Activated CD8-positive, alpha-beta memory T cell treated with anti-CD3 and anti-CD28 coated beads for 1 hour (primary cell): ENCODE measurements at places on chromosomes 4 and X.

- no peak for DNase-seq
Observed at GRCh38 chr4:112099701-112100297, 45.5 kb upstream of the FAM241A start.

DNA sequence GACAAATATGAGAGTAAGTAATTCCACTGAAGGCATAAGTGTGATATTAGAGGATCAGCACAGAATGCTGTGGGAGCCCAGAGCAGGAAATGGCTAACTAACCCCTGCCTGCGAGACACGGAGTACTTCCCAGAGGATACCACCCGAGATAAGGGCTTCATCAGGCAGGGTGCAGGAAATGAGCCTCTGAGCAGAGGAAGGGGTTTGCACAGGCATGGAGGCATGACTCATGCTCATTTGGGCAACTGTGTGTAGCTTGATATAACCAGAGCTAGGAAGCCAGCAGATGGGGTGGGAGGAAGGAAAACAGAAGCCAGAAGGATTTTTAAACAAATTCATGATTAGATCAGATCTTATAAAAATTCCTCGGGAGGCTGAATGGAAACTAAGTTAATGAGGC, 70.0 kb upstream of the TSPAN5 start:
- no peak for DNase-seq

DNA sequence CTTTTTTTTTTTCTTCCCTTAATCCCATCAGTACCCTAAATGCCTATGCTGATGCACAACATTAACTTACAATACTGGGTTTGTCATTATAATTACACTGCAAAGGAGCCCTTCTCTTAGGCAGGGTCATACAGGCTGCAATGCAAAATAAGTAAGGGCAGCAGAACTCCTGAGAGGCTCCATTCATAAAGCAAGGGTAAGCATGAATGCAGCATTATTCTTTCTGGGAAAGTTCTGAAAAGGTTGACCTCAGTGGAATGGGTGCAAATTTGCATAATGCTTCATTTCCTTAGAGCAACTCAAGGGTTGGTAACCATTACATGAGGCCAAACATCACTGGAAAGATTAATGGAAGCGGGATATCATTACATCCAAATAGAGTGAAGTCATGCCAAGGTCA, 789.2 kb downstream of the KLHL13 start:
- no peak for DNase-seq

DNA sequence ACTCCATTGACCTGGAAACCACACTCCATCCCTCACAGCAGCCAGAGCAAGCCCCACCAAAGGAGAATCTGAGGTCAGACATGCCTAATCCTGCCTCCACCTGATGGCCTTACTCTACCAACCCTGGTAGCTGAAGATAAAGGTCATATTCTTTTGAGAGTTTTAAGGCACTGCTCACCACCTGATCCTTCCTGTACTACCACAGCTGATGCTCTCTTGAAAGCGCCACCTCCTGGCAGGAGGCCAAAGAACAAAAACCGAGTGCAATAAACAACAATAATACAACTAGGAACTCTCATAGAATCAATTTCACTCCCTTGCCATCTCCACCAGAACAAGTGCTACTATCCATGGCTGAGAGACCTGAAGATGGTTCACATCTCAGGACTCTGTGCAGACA, 301.6 kb downstream of the NAF1 start:
- no peak for DNase-seq

- DNase-seq = no peak
Observed at GRCh38 chrX:5155301-5155700, 1073.4 kb downstream of the NLGN4X start.

GRCh38 chrX:49912861-49913260, 9.5 kb upstream of the CLCN5 start:
- DNase-seq = no peak

DNA sequence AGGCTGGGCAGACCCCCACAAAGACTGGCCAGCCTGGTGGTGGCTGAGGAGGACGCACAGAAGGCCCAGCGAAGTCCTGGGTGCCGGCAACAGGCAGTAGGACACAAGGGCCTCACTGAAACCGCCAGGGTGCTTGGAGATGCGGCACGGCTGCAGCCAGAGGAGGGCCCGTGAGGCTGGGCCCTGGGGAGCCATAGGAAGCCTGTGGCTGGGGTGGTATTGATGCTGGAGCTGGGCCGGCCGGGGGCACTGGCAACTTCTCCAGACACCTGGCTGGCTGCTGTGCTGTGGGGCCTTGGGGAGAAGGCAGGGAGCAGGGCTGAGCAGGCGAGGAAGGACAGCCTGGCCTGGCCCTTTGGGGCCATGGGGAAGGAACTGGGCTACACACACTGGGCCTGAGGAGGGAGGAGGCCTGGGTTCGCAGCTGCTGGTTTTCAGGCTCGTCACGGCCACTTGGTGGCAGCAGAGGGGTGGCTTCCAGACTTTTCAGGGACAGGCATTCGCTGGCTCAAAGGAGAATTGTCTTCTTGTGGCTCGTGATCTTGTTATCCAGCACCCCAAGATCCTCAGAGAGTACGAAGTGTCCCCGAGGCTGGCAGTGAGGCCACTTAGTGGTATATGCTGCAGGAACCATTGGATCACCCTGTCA, 37.2 kb downstream of the ATP2B3 start:
- DNase-seq = peak; percentile 23

DNA sequence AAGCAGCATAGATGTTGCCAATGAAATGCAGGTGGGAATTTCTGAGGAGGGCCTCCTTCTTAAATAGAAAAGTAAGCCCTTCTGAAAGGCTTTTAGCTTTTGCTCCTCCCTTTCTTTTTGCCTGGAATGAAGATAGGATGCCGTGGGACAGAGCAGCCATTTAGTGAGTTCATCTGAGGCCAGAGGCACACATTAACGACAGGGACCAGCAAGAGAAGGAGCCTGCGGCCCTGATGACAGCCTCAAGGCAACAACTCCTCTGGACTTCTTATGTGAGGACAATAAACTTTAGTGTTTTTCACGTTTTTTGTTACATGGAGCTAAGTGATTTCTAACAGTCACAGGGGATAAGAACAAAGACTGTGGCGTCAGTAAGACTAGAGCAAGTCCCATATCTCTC, 1.1 kb upstream of the BDH2 start:
- no peak for DNase-seq

- DNase-seq = no peak
Observed at GRCh38 chr4:26235500-26235899, 85.3 kb upstream of the RBPJ start.

DNA sequence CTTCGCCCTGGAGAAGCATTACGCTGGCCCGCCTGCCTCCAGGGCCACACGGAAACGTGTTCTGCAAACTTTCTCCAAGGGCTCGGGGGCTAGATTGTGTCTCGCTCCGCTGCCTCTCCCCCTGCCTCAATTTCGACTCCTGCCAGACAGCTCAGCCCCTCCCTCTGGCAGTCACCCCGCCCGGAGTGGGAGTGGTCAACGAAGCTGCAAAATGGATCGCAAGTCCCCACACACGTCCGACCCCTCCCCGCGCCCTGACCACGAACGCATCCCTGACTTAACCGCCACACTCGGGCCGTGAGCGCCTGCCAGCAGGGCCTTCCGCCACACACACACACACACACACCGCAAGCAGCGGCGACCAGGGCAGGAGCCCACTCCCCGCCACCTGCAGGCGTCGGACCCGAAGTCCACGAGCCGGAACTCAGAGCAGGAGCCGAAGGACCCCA, 47.0 kb upstream of the NKAP start:
- no peak for DNase-seq

GRCh38 chr4:20529691-20530090, 170.6 kb upstream of the PACRGL start:
- no peak for DNase-seq

DNA sequence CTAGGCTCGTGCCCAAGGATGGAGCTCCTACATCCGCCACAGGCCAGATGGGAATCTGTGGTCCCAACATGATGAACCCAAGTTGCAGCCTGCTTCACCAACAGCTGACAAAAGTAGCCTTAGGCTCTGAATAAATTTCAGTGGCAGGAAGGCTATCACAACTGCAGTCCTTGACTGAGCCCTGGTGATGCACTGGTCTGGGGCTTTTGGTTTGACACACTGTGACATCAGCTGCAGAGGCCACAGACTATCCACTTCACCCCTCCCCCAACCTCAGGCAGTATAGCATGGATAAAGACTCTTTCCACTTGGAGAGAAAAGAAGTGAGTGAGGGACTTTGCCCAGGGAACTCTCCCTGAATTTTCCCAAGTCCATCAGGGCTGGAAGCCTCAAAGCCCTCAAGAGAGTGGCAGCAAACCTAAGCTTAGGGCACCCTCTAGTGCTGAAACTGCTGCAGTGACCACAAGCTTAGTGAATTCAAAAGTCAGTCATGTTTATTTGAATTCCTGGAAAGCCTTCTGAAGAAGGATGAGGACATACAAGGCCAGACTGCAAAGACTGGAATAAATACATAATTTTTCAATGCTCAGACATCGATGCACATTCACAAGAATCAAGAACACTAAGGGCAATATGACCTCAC, 135.0 kb upstream of the TENT5D start:
- DNase-seq = no peak

GRCh38 chr4:59571805-59572430, 1628.2 kb upstream of the ADGRL3 start:
- no peak for DNase-seq
